ENCODE measurements at places on chromosomes 1 and 21.

DNA sequence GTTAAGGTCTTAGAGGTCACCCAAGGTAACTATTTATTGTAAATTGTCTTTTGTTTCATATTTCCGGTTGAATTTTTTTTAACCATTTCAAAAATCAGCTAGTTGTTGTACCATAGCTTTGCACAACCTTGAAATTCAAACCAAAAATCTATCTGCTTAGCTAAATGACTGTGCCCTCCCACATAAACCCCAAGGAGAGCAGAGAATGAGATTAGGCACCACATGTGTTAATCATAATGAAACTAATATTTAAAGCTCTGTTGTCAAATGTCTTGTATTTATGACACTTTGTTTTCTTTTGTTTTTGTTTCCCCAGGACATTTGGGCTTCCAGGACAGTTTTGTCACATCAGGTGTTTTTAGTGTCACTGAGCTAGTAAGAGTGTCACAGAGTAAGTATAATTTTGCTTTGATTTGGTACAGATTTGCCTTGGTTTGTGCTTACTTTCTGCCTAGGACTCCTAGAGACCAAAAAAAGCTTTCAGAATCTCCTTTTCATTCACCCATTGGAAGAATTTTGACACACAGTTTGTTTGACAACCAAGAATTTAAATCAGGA is 249.9 kb downstream of the NFIA start:
- DNase-seq: no peak

DNA sequence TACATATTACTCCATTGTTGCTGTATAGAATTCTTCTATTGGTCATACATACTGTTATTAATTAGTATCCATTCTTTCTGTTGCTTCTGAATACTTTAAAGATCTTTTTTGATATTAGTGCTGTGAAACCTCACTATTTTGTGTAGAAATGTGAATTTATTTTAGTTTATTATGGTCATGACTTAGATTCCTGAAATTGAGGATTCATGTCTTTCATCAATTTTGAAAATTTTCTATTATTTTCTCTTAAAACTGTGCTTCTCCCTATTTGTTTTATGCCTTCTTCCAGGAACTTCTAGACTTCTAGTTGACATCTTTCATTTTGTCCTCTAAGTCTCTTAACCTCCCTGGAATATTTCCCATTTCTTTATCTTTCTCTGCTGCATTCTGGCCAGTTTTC is 113.1 kb downstream of the NTPCR start:
- no peak for DNase-seq

DNA sequence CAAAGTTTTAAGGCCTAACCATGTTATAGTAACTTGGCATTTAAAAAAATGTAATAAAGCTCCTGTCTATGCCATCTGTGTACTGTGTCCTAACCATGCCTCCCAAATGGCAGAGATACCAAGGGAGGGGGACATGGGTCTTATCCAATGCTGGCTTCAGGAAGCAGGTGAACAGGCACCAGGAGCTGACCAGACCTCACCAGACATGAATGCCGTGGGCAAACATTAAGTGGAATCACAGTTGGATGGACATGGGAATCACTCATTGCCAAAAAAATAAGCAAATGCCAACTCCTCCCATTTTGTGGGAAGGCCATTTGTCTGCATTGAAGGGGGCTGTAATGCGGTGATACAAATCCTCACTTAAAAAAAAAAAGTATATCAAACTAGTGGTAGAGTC is 22.9 kb downstream of the PROX1 start:
- no peak for DNase-seq

DNA sequence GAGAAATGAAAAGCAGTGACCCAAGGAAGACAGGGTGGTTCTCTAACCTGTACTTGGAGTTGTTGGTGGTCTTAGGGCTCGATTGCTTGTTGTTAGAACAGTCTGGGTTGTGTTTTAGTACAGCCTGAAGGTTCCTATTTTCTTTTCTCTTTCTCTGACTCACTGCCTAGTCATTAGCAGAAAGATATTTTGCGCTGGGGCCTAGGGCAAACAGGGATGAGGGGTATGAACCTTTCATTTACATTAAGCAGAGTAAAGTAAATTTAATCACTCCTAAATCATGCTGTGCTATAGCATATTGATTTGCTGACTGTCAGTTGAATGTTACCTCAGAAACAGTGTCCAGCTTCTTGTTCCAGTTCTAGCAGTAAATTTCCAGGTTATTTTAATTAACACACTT is 197.2 kb downstream of the RWDD3 start:
- no peak for DNase-seq

GRCh38 chr1:89457046-89457445 is 67.6 kb upstream of the LRRC8B start:
- DNase-seq: no peak

DNA sequence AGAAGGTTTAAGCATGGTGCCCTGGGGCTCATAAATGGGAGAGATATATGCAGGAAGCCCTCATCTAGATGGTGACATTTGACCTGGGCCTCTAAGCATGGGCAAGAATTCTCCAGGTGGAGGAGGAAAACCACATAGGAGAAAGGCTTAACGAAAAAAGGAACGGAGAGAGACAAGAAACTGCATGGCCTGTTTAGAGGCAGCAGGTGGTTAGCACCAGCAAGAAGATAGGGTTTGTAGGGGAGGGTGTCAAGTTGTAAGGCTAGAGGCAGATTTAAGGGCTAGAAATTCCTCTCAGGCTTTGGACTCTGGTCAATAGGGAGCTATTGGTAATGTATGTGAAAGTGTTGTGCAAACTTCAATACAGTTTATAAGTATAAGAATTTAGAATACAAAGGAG is 8.2 kb upstream of the MAPKAPK2 start:
- no peak for DNase-seq

- DNase-seq: no peak
These were observed 4.9 kb upstream of the KDF1 start for GRCh38 chr1:26965213-26965612.

DNA sequence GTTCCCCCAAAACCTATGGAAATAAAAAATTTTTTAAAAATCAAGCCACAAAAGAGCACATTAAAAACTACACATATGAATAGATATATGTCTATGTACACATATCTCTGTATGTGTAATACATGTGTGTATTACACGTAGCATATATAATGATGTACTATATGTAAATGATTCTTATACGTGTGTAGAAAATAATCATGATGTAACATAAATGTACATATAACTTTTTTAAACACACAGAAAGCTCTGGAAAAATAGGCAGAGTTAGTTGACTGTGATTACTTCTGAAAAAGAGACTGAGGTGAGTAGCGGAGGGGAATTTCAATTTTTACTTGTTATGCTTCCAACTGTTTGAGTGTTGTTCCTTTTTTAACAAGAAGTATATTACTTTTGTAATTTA is 405.0 kb downstream of the CAMTA1 start:
- DNase-seq: no peak

DNA sequence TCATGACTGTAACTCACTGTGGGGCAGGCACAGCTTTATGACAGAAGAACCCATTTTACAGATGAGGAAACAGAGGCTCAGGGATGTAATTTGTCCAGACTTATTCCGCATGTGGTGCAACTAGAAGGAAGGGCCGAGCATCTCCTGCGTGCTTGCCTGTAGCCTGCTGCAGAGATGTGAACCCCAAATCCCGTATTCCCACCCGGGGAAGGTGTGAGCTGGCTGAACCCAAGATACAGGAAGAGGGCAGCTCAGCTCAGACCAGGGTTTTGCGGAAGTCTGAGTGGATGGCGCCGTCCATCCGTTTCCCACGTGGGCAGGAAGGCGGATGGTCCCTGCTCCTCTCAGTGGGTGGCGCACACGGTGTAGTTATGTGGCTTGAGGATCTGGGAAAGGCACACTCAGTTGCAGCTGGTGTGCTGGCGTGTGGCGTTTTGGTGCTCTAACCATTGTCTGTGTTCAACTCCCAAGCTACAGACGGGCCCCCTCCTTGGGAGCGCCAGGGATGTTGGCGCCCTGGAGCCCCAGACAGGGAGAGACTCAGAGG is 1.2 kb downstream of the CROCC start:
- no peak for DNase-seq

GRCh38 chr1:183206538-183207122 is 20.6 kb downstream of the LAMC2 start:
- no peak for DNase-seq

All from activated CD4-positive, alpha-beta T cell treated with anti-CD3 and anti-CD28 coated beads, Interleukin-2, amount 50 U/mL, for 48 hours (primary cell).